MCF 10A (cell line): ENCODE measurements at places on chromosomes 4 and X. TPM values are rescaled to one million over a fixed set of nuclear protein-coding genes. Genes with fewer than 3 reads are reported as not detected.

FAM199X gene
- 26.0 and 27.2 TPM in 2 replicates for total RNA-seq

- no peak overlapping the region for H3K4me3 ChIP-seq
- H3K27me3 ChIP-seq: no peaks in the 10 kb centered on the region
- H3K4me1 ChIP-seq: no peaks in the 10 kb centered on the region
- no peaks in the 10 kb centered on the region for H3K36me3 ChIP-seq
These were observed 239.4 kb downstream of the SPATA18 start for GRCh38 chr4:52290466-52290865.

DNA sequence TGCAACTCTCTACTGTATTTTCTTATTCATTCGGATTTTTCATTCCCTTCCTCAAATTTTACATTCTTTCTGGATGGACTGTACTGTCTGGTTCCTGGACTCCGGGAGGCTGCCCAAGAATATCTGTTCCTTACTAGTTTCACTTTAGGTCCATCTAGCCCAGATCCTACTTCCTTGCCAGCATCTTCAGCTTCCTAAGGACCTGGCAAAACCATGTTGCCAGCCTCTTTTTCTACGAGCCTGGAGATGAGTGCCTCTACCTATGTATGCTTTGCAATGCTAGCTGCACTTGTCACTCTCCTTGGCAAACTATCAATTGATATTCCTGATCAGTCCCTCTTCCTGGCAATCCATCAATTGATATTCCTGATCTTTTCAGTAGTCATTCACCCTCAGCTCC lies 5.6 kb upstream of the LNX1 start:
- H3K27ac ChIP-seq: no peak overlapping the region
- H3K27me3 ChIP-seq: no peaks in the 10 kb centered on the region
- H3K4me3 ChIP-seq: no peak overlapping the region
- H3K36me3 ChIP-seq: no peaks in the 10 kb centered on the region
- no peak for DNase-seq

SMIM10 gene
- not detected in 2 replicates for total RNA-seq

DNA sequence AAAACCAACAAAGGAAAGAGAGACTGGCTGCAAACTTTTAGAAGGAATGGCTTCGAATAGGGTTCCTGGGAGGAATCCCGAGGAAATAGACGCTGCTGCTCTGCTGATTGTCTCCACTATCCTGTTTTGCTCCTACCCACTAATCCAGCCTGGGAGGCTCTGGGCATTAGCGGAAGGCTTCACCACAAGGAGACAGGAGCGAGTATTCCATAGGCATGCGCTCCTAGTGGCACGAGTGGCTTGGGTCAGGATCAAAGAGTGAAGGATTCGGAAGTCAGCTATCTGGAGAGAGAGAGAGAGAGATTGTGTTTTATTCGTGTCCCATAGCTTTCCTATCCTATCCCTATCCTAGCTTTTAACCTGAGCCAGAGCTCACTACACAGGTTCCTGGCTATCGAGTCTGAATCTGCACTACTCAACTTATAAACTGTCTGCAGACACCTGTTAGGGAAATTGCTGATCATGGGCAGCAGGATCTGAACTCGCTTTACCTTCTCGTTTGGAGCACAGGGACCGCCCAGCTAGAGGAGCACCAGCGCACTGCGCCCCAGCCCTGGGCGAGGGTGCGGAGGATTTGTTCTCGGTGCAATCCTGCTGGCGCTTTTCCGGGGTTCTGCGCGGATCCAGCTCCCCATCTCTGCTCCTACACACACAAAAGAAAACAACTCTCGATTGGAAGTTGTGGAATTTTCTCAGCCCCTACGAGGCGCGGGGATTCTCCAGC lies 740 bp upstream of the NPY2R start:
- H3K27me3 ChIP-seq: no peaks in the 10 kb centered on the region
- DNase-seq: no peak
- H3K27ac ChIP-seq: no peak overlapping the region
- no peaks in the 10 kb centered on the region for H3K36me3 ChIP-seq
- H3K4me1 ChIP-seq: no peaks in the 10 kb centered on the region
